Diencephalon (tissue), 1 donor: ENCODE measurements at places on chromosomes 1 and 21. TPM values are rescaled to one million over a fixed set of nuclear protein-coding genes. Genes with fewer than 3 reads are reported as not detected.

Gene PER3
- 9.7 TPM for total RNA-seq

Gene TSPEAR
- total RNA-seq, result 0.23 TPM

Gene TRIM58
- total RNA-seq, result 8.3 TPM

Gene ALG14
- 6.5 TPM for total RNA-seq

Gene S100A14
- total RNA-seq, result not detected

Gene AKR7A3
- total RNA-seq, result 2.1 TPM

Gene ADARB1
- 33.4 TPM for total RNA-seq

Gene CNKSR1
- total RNA-seq, result 1.4 TPM

Gene GPR3
- 0.69 TPM for total RNA-seq

Gene B3GALT5
- 3.2 TPM for total RNA-seq

Gene EFNA3
- 13.8 TPM for total RNA-seq

Gene ECM1
- total RNA-seq, result 1.6 TPM

Gene DYNLT4
- not detected for total RNA-seq

Gene SPOCD1
- 0.23 TPM for total RNA-seq

Gene FAM72C
- total RNA-seq, result 1.8 TPM

Gene HEYL
- 1.4 TPM for total RNA-seq

Gene OR2T35
- total RNA-seq, result not detected

Gene C1orf141
- 0.69 TPM for total RNA-seq

Gene NOS1AP
- total RNA-seq, result 7.6 TPM

Gene CLSTN1
- total RNA-seq, result 233 TPM

Gene FLG2
- total RNA-seq, result not detected

Gene TLR5
- 1.8 TPM for total RNA-seq

Gene FCRL4
- total RNA-seq, result not detected

Gene AADACL4
- total RNA-seq, result not detected

Gene PROK1
- not detected for total RNA-seq

Gene PGLYRP3
- not detected for total RNA-seq

Gene SPATA21
- total RNA-seq, result not detected

Gene XCL2
- not detected for total RNA-seq

Gene AQP10
- not detected for total RNA-seq

Gene TFF2
- total RNA-seq, result not detected

Gene GBP6
- 0.69 TPM for total RNA-seq

Gene IL20
- not detected for total RNA-seq

Gene LPAR3
- total RNA-seq, result 0.46 TPM

Gene L1TD1
- total RNA-seq, result 0.23 TPM

Gene SPRTN
- 18.5 TPM for total RNA-seq
